ENCODE measurements at places on chromosomes 1 and 21.

DNA sequence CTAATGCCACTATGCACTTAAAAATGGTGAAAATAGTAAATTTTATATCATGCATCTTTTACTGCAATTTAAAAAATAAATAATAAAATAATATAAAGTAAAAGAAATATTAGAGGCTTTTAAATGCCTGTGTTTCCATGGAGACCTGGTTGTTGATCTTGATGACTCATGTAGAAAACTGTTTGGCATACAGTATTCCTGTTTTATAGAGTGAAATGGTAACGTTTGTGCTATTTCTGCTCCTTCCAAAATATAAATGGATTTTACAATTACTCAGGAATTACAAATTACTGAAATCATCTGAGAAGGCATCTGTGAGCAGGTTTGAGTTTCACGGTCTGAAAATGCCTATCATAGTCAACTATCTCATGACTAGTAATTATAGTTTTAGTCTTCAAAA lies 98.4 kb upstream of the USP25 start:
- no peak for DNase-seq

- DNase-seq, result peak; percentile 3
Observed at GRCh38 chr1:57423135-57423655, 665 bp downstream of the DAB1 start.

GRCh38 chr1:33962061-33962460 lies 98.2 kb downstream of the HMGB4 start:
- no peak for DNase-seq

DNA sequence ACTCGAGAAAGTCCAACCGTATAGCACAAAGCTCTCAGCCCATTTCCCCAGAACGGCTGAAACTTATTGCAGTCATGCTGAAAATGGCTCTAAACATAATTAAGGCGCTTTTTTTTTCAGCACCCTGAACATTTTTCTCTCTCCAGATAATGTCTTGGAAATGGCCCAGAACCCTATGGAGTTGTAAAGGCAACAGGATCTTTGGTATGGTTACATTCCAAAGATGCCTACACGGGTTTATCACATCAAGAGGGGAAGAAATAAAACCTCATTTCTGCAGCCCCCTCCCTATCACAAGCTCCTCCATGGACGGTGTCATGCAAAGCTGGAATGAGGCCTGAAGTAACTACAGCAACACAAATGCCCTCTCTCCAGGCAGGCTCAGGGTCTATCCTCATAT lies 126.4 kb upstream of the GALNT2 start:
- no peak for DNase-seq

- no peak for DNase-seq
Observed at GRCh38 chr1:16440131-16440469, 424 bp upstream of the NECAP2 start.

DNA sequence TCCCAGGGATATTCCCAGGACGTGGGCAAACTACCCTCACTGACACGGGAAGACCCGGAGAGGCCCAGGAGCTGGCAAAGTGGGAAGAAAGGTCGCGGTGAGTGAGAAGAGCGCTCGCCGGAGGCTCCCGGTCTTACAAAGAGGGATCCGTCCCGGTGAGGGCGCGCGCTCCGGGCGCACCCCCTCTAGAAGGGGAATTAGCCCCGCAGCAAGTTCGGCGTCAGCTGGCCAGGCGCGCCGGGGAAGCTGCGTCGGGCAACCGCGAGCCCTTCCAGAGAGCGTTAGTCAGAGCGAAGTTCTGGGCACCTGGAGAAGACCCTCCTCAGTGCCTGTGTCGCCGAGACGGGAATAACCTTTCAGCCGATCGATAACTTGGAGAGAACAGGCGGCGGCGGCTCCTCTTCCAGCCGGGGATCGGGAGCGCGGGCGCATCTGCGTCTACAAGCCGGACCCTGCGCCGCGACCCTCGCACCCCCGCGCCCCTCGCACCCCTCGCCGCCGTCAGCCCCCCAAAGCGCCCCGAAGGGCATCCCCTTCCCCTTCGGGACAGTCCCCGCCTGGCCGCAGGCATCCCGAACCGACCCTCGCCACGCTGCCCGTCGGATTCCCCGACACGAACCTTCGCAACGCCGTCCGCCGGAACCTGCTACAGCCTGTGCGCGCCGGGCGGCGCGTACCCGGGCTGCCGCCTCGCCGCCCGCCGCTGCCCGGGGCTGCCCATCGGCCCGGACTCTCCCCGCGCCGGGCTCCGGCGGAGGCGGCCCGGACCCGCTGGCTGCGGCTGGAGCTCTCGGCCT lies 485 bp downstream of the SIPA1L2 start:
- DNase-seq, result peak; percentile 41

GRCh38 chr21:26909972-26910371 lies 56.9 kb downstream of the ADAMTS5 start:
- no peak for DNase-seq

DNA sequence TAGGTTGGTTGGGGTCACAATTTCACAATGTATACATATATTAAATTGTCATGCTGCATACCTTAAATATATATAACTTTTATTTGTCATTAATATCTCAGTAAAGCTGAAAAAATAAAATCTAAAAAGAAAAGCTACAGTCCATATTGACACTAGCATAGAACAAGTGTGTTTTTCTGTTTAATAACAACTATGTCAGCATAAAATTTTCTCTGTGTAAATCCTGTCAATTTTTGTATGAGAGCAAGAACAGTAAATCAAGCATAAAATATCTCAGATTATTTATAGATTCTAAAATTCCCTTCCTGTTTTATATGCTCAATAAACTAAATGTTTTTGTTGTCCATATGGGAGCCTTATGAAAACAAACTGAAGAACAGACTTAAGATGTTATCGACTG lies 739.2 kb downstream of the MRPL39 start:
- DNase-seq, result no peak

DNA sequence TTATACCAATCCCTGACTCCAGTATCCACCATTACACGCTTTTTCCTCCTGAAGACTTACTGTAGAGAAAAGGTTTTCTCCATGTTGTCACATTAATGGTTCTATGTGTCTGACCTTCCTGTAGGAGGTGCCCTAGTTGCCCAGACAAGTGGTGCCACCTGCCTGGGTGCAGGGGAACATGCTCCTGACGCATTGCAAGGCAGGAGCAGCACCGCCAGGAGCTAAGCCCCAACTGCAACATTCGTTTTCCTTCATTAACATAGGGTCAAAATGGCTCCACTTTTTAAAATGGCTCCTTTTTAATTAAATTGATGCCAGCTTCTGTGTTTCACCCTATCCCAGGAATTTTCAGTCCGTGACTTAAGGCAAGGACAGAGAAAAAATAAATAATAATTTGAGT lies 220.1 kb upstream of the SAMSN1 start:
- DNase-seq, result no peak

DNA sequence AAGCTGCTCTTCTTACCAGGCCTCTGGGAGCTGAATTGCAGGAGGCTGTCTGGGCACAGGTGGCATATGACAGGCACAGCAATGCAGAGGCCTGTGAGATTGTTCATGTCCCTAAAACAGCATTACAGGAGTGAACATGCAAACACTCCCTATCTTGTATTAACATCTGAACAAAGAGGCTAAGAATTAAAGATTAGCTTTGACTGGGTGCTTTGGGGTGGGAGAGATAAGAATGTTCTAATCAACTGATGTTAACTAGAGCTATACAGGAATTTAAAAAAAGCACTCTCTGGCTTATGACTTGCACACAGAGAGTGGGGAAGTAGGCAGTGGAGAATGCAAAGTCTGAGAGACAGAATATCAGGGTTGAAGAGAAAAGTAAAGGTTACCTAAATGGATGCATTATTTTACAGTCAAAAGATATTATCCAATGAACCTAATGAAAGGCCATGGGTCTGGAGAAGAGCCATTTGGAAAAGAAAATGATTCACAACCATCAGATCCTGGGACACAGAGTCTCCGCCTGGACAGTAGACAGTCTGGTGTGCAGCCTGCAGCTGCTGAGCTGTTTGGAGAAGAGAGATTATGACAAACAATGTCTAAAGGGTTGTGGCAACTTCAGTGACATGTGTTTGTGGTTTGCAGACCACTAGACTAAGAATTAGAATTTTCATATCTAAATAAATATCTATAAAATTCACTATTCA lies 20.2 kb downstream of the DPT start:
- DNase-seq, result no peak

GRCh38 chr1:245807306-245807705 lies 652.5 kb downstream of the KIF26B start:
- DNase-seq, result no peak

DNA sequence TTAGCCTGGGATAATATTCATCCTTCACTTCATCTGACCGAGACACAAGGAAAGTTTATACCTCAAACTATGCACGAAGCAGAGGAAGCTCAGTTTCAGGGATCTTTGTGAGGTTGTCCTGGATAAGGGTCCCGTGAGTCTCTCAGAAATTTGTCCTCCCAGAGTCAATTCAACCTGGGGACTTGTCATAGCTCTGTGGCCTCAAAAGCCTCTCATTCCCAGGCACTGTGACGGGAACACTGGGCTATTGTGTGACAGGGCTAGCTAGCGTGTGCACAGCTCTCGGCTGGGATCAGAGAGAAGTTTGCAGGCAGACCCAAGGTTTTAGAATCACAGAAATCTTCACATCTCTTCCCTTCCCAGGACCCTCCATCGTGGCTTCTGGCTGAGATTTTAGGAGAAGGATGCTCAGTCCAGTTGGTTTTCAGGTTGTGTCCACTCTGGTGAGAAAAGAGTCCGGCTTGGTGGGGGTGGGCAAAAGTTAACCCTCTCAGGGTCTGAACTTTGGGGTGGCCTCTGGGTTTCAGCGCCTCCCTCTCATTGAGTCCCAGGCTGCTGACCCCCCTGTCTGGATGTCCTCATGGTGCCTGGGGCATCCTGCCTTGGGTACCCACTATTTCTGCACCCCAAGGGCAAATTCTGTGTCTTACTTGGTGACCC lies 20.4 kb upstream of the LBR start:
- peak; percentile 69 for DNase-seq

DNA sequence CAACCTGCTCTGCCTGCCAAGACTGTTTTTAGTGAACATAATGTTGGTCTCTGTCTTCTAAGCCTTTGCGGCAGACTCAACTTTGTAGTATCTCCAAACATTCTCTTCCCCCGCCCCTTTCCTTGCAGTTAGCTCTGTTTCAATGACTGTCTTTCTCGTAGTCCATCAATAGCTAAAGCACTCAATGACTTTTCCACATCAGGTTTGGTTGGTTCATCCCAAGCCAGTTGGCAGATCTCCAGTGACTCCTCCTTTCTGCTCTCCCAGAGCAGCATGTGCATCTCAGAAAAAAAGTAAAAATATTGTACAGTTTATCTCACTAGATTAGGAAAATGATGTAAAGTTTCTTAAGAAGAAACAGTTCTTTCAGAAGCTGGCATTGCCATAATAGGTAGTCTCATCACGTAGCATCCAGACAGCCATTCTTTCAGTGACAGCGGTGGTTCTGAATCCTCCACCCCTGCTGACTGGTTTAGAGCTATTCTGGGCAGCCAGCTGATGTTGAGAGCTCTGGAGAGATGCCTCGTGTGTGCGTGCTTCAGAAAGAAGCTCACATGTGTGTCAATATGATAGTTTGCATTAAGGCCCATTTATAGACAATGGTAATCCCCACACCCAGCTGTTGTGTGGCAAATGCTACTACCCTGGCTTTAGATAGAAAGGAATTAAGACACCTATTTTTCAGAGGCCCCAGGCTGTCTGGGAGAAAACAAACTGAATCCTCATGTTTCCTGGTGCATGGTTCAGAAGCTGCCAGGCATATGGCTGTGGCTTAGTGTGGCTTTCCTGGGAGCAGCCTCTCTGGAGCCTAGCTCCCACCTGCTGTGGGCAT lies 53.2 kb downstream of the CNN3 start:
- DNase-seq, result peak; percentile 83

GRCh38 chr1:159866905-159867663 lies 4.6 kb upstream of the VSIG8 start:
- no peak for DNase-seq

GRCh38 chr1:41495210-41495948 lies 10.9 kb upstream of the EDN2 start:
- no peak for DNase-seq

- DNase-seq, result no peak
Observed at GRCh38 chr1:53959664-53960250, 13.6 kb downstream of the LRRC42 start.

- no peak for DNase-seq
Observed at GRCh38 chr1:162213281-162213912, 143.9 kb downstream of the NOS1AP start.

DNA sequence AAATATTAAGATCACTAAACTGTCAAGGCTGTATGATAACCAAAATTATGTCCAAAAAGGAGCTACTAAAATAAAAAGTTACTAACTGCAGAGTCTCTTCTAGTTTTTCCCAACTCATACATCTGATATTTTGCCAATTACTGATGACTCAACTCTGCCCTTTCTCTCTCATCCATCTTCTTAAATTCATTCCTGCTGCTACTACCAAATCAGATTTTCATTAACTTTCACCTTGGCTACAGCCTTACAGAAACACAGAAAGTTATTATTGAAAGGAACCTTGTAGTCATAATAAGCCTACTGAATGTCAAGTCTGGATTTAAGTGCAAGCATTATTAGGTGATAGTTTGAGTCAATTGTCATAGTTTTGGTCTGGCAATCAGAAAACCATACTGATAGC lies 273.1 kb downstream of the DPYD start:
- DNase-seq, result no peak

DNA sequence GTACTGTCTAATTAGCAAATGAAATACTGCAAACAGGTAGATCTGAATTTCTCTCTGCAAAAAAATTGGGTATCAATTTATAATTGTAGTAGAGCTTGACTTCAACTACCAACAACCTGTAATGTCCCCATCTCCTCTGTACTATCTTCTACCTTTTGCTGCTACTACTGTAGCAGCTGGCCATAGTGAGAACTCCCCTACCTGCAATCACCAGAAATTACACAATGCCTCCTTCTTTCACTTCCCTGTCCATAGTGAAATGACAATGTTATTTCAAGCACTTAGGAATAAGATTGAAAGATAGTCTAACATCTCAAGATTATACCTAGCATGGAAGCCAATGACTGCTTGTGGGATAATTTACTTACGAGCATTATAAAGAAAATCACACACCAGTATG lies 100.4 kb downstream of the ACBD6 start:
- no peak for DNase-seq

DNA sequence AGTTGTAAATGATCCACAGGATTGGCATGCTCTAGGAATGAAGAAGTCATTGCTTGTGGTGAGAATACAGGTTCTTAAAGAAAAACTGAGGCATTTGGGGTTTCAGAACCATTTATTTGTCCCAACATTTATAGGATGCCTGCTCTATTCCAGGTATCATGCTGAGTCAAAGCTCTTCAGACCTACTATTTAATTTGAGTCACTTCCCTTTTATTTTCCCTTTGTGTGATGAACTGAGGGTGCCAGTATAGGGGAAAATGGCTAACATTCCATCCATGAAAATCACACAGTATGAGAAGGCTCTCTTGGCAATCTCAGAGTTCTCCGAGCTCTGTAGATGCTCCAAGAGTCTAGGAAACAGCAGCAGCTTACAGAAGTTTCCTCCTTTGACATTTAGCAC lies 110.4 kb downstream of the RNF220 start:
- DNase-seq, result no peak
